ENCODE measurements at places on chromosomes 7 and 10.

GRCh38 chr7:3154317-3154716, 110.7 kb upstream of the CARD11 start:
- DNase-seq, result no peak

DNA sequence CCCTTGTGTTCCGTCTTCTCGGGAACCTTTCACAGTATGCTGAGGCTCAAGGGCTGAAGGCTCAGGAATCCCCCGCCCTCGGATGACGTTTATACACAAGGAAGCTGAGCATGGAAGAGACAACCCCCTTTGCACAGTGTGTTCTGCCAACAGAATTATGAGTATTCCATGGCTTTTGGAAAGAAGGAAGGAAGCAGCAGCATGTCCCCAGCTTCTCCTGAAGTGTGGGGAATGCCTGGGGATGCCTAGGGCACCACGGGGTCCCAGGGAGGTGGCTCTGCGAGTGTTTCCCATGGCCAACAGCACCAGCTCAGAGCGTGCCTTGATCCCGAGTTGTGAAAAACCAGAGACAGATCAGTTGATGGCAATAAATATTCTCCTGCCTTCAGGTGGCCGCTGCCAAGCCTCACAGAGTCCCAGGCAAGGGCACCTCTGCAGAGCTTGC, 88.8 kb upstream of the DDC start:
- no peak for DNase-seq

- DNase-seq, result no peak
These were observed 21.6 kb downstream of the GRID2IP start for GRCh38 chr7:6529643-6530042.

GRCh38 chr7:2710901-2711551, 23.0 kb downstream of the AMZ1 start:
- DNase-seq, result no peak

DNA sequence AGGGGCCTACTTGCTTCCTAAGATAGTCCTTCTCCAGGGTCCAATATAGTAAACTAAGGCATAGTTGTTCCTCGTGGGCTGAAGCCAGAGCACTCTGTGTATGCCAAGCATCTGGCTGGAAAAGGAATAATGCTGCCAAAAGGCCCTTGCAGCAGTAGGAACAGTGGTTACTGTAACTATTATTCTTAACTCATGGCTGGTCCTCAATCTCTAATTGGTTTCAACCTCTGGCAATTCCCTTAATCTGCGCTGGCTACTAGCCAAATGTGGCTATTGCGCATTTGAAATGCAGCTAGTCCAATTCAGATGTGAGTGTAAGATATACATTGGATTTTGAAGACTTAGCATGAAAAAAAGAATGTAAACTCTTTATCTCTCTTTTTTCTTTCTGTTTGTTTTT, 27.8 kb upstream of the LBX1 start:
- no peak for DNase-seq

- no peak for DNase-seq
These were observed 45.0 kb downstream of the VOPP1 start for GRCh38 chr7:55527307-55527706.

DNA sequence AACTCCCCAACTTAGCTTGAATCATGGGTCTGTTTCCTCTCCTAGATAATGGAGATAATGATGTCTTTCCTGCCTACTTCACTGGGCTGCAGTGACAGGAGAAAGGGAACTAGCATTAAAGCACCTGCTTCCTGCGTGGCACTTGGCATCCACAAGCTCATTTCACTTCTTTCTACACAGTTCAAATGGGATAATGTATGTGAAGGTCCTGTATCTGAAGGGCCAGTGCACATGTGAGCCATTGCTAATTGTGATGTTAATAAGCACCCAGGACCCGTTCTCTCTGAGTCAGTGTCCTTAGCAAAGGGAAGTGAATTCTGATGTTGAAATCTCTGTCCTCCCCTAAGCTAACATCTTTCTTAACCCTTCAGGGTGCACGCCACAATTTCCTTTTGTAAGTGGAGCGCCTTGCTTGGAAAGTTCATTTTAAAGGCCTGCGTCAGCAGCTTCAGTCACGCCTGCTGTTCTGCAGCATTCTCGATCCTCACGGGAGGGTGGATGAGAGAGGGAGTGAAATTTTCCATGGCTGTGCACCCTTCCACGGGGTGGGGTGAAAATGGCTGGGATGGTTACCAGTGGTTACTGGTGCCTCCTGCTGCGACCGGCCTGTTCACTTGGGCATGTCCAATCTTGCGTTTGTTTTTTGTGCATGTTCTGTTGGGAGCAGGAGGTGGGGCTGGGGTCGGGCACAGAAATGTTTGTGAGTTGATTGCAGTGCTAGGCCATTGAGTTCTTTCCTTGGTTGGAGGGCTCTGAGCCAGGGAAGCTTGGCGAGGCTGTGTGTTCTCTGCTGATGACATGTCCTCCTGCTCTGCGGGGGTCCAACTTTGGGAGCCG, 59.2 kb downstream of the HK1 start:
- no peak for DNase-seq

DNA sequence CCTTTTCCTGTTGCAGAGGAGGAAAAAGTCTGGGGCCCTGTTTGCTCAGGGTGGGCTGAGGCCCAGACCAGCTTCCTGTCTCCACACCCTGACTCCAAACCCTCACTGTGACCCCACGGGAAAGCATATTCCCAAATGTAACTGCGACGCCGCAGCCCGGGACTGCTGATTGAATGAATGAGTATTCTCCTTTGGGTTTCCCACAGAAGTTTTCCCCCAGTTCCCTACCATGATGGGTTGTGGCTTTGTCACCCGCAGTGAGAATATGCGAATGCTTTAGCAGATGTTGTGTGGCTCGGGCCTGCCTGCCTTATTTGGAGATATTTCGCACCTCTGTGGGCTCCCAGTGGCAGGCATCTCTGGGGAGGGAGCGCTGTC, 50.6 kb downstream of the MGMT start:
- no peak for DNase-seq

DNA sequence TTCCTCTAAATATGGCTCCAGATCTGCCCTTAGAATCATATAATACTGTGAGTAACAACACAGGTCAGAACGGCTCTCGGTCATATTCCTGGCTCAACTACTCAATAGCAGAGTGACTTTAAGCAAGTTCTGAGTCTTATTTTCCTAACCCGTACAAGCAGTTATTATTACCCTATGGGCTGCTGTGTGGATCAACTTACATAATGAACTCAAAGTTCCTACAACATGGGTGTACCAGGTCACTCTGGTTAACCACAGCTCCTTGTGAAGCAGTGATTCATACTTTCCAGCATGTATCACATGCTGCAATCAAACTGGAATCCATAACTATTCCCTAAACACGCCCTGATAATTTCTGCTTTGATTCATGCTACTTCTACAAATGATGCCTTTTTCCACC, 107.3 kb downstream of the LRRN3 start:
- DNase-seq, result no peak

Measured in stimulated activated CD4-positive, alpha-beta T cell treated with anti-CD3 and anti-CD28 coated beads, Interleukin-4, amount 100 ng/mL, for 1 hour (primary cell).